Progenitor cell of endocrine pancreas (in vitro differentiated cells): ENCODE measurements at places on chromosomes 1 and 21.

DNA sequence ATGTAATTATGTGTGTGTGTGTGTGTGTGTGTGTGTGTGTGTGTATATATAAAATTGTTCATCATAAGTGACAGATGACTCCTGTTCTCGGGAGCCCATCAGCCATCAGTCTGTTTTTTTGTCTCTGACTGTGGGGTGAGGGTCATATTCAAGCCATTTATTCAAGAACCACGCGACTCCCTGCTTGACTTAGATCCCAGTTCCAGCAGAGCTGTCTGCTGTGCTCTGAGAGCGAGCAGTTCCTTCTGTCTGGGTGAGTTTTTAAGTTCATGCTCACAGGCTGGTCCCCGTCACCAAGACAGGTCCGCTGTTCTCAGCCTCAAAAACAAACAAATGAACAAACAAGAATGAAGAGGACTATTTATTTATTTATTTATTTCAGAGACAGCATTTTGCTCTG lies 18.3 kb upstream of the NPPB start:
- no peak for DNase-seq

DNA sequence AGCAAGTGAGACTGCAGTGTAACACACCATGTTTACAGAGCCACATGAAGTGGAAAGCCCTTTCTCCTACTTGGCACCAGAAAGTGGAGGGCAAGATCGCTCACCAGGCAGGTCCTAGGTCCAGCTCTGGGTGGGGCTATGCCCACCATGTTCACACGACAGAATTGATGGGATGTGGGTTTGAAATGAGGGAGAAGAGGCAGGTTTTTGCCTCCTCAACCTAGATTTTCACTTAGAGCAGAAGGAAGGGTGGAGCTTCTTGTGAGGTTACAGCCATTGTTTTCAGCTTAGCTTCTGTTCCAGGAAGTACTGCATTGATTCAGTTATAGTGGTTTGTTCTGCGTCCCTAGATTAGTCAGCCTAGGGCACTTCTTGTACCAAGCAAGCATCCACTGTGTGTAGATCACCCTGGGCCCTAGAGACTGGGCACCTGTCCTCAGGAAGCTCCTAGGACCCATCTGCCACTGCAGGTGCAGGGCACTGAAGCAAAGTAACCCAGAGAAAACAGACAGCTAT lies 2.3 kb downstream of the CD53 start:
- no peak for DNase-seq

DNA sequence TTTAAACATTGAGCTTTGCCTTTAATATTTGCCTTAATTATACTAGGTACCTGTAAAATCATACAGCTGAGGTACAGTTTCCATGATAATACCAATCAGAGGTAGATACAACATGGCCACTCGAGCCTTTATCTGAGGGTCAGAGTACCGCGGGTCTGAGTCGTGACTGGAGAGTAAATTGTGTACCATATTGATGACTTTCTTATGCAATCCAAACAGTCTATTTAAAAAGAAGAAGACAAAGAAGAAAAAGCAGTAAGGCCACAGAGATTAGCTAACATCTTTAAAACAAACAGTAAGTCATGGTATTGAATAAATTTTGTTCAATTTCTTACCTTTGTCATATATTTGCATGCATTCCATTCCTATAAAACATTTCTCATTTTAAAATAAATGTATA lies 68.1 kb upstream of the ANGPTL3 start:
- no peak for DNase-seq

DNA sequence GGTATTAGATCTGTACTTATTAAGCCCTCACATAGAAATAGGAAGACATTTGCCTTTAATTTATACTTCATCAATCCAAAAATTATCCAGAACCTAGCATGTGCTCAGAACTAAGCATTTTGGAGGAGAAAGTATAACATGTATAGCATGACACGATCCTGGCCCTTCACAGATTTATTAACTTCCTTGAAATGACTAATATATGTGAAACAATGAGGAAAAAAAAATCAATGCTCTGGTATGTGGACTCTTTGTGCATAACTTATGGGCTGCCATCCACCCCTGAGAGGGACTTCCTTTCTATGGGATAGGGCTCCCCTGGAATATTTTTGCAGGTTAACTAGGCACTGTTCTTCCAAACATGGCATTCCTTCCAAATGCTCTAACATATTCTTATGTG lies 36.6 kb downstream of the CCDC185 start:
- no peak for DNase-seq

- no peak for DNase-seq
Observed at GRCh38 chr1:31924839-31925238, 13.3 kb downstream of the PTP4A2 start.

- peak; percentile 34 for DNase-seq
Observed at GRCh38 chr1:103108376-103109150, at the start of gene COL11A1. Gene COL11A1 (minus strand): TSS chr1:103108522. CDS start chr1:103108178, 344 bp downstream.

GRCh38 chr1:8570465-8570864 lies 247.0 kb downstream of the RERE start:
- DNase-seq: no peak

DNA sequence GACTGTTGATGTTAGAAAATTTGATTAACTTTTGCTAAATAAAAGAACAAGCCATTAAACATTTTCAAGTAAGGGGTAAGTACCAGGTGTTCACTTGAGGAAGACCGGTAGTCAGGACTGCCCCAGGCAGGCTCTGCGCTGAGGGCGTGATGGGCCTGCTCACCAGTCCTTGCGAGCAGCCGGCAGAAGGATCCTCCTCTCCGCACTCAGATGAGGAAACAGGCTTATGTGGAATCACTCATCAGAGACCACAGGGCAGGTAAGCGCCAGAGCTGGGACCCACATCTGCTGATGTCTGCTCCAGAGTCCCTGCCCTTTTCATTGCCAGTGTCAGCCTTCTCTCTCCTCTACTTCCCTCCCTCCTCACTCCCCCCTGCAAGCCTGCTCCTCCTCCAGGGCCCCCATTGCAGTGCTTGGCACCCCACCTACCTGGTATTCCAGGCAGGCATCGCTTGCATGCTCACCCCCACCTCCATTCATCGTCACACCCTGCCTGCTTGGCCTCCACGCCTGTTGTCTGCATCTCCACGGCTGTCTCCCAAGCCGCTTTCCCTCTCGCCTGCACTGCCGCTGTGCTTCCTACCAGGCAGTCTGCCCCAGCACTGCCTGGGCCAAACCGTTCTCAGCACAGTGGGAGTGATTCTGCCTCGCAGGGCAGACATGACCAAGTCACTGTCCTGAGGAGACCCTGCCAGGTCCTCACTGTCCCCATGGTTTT lies 24.7 kb upstream of the KDM4A start:
- DNase-seq: no peak

GRCh38 chr1:36924282-36924811 lies 110.0 kb downstream of the GRIK3 start:
- peak; percentile 84 for DNase-seq

DNA sequence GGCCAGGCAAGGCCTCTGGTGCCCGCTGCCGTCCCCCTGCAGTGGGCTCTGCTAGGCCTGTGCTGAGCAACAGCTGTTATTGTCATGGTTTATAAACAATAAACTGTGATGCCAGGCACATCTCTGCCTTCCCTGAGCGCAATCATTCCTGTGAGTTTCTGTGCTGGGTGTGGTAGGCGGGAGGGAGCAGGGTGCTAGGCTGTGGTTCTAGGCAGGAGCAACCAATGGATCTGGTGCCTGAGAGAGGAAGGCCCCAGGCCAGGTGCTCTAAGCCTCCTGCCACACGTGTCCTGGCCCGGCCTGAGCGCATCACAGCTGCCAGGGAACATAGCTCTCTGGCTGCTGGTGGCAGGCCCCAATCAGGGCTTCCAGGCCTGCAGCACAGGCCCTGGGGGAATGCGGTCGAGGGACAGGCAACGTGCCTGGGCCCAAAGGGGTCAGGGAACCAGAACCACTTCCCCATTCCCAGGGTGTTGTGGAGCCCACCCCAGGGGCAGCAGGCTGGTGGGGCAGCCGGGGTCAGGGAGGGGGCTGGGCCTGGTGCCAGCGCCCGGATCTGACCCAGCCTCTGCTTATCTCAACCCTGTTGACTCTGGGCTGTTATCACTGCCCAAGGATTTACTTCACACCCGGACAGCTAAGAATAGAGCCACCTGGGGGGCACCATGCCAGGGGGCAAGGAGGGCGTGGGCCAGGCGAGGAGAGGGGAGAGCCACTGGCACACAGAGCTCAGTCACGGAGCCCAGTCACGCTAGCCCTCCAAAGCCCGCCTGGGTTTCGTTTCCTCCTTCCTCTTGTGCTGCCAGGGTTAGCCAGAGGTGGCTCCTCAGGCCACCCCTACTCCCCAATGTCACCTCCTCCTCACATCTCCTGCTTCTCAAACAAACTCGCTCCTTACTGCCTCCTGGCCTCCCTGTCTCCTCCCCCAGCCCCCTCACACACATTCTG lies 11.5 kb downstream of the TRIM46 start:
- DNase-seq: no peak

- DNase-seq: no peak
Observed at GRCh38 chr21:37744551-37744950, 171.7 kb downstream of the KCNJ6 start.

DNA sequence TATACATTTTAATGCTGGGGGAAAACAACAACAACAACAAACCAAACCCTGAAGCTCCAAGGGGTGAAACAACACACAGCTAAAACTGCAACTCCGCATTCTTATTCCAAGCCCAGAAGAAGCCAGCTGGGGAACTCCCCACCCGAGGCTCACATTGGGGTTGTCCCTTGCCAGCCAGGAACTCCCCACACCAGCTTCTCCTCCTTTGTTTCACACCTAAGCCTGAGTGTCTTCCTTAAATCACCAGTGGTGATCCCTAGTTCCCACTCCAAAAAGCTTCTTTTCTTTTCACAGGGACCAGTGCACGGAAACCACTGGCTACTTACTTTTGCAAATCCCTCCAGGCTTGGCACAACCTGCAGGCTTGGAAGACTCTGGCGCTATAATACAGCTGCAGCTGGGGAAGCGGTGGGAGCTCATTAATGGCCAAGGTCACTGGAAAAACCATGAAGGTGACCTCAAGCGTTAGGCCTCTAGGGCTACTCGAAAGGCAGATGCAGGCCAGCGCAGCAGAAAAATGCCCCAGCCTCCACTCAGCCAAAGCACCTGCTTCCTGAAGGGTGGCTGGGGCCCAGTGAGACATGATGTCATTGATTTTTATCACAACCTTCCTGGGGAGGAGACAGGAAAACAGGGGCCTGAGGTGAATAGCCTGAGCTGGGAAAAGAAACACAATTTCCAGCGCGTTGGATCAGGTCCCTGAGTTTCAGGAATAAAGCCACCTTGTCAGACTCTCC lies 40.1 kb downstream of the TLR5 start:
- DNase-seq: no peak

GRCh38 chr1:16921391-16922185 lies at the start of gene CROCC:
Gene CROCC (plus strand): TSS chr1:16921931. CDS start chr1:16922019, 88 bp downstream.
- DNase-seq: no peak

DNA sequence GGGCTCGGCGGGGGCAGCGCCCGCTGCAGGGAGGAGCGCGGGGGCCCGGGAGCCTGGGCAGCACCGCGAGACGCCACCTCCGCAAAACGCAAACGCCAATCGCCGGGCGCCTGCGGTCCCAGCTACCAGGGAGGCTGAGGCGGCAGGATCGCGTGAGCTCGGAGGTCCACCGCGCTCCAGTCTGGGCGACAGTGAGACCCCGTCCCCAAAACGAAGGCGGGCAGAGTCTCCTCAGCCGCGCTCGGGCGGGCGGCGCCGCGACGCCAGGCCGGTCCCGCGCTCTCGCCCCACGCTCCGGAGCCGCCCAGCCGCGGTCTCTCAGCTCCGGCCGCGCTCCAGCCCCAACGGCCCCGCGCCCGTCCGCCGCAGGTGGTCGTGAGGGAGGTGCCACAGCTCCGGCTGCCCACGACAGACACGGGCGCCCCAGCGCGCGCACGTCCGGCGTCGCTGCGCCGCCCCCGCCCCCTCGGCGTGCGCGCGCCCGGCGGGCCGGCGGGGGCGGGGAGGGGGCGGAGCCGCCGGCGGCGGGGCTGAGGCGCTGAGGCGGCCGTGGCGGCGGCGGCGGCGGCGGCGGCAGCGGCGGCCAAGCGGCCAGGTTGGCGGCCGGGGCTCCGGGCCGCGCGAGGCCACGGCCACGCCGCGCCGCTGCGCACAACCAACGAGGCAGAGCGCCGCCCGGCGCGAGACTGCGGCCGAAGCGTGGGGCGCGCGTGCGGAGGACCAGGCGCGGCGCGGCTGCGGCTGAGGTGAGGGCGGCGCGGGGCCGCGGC lies at the start of gene ADARB1:
TSS of gene ADARB1 (plus strand) at position 533 of the 770 bp plus-strand sequence. CDS start 97,077 bp downstream, outside the sequence.
- DNase-seq: peak; percentile 56

DNA sequence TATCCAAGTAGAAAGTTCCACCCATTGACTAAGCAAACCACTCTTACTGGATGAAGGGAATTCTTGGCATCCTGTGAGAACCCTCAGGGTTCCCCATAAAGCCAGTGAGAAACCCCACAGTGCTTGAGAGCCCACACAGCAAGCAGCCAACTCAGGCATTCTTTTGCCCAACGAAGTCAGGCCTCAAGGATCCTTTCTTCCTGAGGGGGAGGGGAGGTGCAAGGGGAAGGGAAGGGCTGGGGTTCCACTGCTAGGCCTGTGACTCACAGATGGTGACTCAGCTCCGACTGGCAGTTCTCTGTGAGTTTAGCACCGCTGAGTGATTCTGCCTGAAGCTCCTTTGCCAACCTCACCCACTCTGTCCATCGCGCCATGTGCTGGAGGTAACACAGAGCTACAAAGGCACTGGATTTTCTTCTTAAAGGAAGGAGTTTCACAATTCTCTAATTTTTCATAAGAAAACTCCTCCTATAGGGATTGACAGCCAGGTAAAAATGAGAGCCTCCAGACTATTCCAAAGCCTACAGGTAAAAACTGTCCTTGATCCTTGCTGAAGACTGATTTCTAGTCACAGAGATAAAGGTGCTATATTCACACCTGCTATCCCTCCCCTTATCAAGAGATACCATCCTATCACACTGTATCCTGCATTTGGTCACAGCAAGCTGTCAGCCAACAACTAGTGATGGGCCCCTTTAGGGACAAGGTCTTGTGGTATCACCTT lies 4.8 kb downstream of the ENO1 start:
- no peak for DNase-seq

GRCh38 chr1:147825586-147825985 lies 65.2 kb upstream of the GJA5 start:
- DNase-seq: no peak

- no peak for DNase-seq
Observed at GRCh38 chr1:111704776-111705175, 34.4 kb downstream of the INKA2 start.

- DNase-seq: no peak
Observed at GRCh38 chr1:232627645-232628334, 2.1 kb downstream of the SIPA1L2 start.
